ENCODE measurements at places on chromosomes 12 and 14. TPM values are rescaled to one million over a fixed set of nuclear protein-coding genes. Genes with fewer than 3 reads are reported as not detected.

The C14orf132 gene
- total RNA-seq: 58.3 TPM

The YY1 gene
- total RNA-seq: 86.6 TPM

The TNS2 gene
- 6.6 TPM for total RNA-seq

The HVCN1 gene
- 4.2 TPM for total RNA-seq

The NPFF gene
- total RNA-seq: not detected

The CBLN3 gene
- total RNA-seq: 1.9 TPM

The DMAC2L gene
- total RNA-seq: 21.7 TPM

The KLRF1 gene
- total RNA-seq: not detected

The DPY19L2 gene
- 18.7 TPM for total RNA-seq
